Naive thymus-derived CD8-positive, alpha-beta T cell (primary cell): ENCODE measurements at places on chromosomes 11 and 22.

DNA sequence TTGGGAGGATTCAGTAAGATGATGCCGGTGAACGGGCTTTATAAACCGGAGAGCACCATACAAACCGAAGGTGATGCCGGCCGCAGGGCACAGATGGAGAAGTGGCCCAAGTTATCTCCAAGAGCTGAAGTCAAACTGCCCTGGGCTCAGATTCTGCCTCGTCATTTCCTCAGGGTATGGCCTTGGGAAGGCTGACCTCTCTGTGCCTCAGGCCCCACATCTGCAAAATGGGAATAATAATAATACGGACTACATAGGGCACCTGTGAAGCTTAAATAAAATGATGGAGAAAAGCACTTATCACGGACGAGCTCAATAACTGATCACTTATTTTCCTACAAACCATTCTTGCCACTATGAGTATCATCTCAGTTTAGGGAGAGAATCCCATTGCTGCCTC is 29.9 kb downstream of the DSCAML1 start:
- no peak for DNase-seq

DNA sequence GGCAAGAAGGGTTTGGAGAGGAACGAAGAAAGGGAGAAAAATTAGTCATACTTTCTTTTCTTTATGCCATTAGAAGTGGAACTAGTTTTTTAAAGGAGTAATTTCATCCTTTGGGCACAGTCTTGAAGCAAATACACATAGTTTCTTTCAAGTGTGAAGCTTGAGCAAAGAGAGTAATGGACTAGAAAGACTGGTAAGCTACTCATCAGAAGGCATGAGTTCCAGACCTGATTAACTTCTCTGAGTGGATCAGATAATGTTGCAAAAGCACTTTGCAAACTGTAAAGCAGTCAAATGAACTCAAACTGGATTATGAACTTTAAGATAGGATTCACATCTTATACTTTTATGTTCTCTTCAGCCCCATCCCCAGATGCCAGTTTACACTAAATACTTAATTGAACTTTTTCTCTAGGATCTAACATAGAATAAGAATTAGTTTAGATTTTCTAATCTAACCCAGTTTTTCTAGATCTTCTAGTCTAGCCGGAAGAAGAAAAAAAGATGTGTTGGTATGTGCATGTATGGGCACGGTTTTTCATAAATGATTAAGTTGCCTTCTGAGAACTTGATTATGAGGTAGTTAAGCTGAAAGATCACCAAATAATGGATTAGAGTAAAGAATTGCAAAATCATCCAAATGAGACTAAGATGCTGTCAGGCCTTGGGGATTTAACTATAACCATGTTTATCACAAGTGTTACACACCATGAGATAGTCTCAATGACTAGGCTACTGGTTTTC is 2.5 kb downstream of the DDIAS start:
- no peak for DNase-seq

- DNase-seq: no peak
Measured at GRCh38 chr11:62647609-62648005, 1.2 kb upstream of the GANAB start.

DNA sequence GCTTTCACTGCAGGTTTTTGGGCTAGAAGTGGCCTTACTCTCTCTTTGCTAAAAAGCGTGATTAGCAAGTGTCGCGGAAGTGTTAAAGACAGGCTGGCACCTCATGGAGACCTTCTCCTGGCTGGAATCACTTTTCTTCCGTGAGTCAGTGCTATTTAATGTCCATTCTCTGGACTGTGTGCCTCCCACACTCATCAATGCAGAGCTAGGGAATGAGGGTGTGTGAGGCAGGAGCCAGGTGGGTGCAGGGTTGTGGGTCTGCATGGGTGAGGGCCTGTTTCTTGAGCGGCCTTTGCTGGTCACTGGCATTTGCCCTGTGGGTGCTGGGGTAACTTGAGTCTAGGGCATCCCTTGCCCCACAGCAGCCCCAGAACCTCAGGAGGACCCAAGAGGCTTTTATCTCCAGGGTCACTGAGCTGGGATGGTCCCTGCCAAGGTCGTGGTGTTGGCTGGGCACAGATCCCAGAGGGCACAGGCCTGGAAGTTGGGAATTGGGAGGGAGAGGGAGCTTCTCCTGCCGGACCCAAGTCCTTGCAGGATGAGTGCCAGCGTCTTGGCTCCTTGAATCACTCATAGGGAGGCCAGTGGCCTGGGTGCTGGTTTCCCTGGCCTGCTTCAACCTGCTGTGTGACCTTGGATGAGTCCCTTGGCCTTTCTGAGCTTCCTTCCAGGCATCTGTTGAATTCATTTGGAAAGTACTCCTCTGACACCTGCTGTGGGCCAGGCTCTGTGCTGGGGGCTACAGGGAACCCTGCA is 30.0 kb downstream of the KIAA1671 start:
- no peak for DNase-seq

GRCh38 chr11:1025410-1026162 is 10.9 kb downstream of the MUC6 start:
- DNase-seq: no peak
